SK-N-MC (cell line): ENCODE measurements at places on chromosomes 5 and 9.

DNA sequence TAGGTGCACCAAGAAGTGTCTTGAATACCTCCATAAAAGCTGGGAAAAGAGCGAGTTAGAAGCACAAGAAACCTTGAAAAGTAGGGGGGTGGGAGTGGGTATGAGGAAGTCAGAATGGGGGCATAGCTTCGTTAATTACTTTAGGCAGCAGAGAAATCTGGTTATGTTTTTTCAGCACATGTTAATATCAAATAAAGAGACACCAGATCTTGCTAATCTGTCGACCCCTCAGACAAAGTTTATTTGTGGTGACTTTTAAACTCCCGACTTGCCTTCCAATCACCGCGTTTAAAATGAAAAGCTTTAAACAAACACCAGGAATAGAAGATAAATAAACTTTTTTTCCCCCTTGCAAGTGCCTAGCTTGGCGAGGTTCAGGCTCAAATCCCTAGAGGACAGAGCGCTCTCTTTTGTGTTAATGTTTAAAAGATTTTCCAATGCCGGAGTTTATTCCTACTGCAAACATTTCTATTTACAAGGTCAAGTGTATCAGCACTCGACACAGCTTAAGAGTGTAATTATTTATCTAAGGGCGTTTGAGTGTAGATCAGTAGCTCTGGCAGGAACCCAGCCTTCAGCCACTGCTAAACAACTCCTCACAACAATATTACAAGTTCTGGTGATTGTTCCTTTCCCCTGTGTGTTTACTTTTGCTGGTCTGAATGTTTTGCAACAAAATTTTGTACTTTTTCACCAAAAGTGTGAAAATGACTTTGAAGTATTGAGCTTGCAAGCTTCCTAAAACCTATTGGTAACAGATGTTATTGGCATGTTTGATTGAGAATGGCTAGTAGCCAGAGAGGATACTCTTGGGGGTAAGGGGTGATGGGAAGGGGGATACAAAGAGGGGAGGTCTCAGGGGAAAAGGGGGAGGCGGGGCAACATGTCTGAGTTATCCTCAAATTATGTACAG lies 3.8 kb downstream of the GAS1 start:
- DNase-seq = peak; percentile 34

DNA sequence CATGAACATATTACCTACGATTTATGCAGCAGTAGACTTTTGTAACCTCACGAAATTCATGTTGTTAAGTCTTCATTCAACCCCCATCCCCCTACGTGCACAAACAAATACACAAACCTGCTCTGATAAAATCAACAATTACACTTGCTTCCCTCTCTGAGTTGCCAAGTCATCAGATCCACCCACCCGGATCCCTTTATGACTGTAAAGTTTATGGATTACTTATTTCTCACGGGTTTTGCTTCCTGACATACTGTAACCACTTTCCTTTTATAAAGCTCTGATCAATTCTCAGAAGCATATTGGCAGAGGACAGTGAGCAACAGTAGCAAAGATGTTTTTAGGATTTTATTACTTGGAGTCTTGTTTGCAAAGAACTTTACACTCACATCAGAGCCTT lies 70.5 kb downstream of the MLLT3 start:
- DNase-seq = no peak

DNA sequence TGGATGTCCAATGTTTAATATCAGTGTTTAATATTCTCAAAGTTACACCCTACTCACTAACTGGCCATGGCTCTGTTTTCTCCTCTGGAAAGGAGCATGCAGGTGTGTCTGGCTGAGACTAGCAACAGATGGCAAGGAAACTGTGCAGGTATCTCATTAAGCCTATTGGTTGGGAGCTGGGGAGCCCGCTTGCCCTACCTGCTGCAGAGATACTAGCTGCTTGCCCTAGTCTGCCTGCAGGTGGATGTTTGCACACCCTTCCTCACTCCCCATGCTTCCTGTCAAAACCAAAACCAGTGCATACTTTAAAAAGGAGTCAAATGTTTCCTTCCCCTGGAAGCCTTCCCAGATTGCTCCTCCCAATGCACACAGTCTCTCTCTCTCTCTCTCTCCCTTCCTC lies 228.3 kb upstream of the RASEF start:
- no peak for DNase-seq

DNA sequence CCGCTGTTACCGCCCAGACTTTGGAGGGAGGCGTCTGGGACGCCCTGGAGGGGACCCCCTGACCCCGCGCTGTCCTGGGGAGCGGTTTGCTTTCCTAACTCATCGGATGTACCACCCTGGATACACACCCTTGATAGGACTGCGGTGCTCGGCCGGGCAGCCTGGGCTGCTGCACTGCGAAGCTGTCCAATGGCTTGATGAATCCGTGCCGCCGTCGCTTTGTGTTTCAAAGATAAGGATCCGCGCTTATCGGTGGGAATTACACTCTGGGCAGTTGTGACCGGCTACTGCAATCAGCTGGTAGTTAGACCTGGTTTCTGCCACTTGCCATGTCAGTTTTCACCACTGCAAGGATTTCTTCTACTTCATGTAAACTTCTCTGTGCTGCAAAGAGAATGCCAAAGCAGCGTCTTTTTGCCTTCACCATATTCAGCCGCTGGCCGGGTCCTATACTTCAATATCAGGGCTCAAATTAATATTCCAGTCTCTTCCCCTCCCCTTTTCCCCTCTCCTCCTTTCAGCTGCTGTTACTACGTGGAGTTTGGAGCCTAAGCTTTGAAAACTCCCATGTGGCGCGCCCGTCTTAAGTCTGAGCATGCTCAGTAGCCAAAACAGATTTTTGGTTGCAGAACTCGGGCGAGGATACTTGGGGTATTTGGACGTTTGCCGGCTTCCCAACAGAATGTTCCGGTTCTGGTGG lies 727 bp downstream of the SMAD5 start:
- DNase-seq = peak; percentile 47
